Effector CD4-positive, alpha-beta T cell (primary cell): ENCODE measurements at places on chromosomes 13 and 19.

DNA sequence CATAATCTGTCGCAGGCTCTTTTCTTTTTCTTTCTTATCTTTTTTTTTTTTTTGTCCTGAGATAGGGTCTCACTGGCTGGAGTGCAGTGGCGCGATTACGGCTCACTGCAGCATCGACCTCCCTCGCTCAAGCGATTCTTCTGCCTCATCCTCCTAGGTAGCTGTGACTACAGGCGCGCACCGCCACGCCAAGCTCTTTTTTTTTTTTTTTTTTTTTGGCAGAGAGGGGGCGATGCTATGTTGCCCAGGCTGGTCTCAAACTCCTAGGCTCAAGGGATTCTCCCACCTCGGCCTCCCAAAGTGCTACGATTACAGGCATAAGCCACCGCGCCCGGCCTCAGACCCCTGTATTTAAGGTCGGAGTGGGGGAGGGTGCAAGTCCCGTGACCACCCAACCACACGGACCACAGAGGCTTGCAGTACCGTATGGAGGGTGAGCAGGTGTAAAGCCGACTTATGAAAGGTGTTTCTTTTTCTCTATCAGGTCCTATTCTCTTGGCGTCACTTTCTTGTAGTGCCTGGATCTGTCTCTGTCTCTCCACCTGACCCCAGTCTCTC, 2.0 kb downstream of the PHLDB3 start:
- no peak for DNase-seq

GRCh38 chr19:35105411-35106290, 10.0 kb upstream of the FXYD3 start:
- DNase-seq = no peak

- no peak for DNase-seq
Measured at GRCh38 chr19:43651758-43652545, 12.3 kb upstream of the CADM4 start.

DNA sequence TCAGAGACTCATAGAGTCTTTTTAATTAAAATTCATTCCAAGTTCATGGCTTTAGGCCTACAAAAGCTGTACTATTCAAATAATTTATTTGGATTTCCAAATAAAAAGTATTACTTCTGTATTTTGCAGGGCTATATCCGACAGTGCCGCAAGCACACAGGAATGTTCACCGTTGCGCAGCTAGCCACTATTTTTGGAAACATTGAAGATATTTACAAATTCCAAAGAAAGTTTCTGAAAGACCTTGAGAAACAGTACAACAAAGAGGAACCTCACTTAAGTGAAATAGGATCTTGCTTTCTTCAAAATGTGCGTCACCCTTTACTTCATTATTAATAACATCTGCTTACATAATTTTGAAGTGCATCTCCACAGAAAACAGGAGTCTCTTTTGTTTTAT, 20.5 kb upstream of the C1QTNF9 start:
- no peak for DNase-seq

DNA sequence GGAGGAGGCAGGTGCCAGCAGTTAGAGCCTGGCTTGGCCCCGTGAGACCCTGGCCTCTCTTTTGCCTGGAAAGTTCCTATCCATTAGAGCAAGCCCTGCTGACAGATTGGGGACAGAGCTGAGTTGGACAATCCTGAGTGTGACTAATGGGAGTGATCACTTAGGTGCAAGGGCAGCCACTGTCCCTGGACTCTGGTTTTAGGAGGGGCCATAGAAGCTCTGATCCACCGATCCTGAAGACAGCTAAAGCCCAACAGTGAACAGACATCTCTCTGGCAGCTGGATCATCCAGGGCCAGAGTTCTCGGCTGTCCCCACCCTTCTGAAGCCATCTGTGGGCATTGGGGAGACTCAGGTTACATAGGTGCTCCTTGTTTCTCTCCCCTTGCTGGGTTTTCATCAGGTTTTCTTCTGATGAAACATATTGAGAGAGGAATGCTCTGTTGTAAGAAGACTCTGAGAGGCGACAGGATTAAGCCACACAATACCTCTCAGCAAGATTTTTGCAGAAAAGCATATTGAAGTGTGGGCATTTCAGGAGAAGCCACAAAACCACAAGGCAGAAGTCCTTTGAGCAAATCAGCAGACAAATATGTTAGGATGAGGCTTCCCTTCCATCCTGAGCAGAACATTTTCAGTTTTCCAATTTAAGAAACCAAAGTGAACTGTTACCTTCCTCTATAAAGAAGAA, 288.0 kb upstream of the MAB21L1 start:
- no peak for DNase-seq

DNA sequence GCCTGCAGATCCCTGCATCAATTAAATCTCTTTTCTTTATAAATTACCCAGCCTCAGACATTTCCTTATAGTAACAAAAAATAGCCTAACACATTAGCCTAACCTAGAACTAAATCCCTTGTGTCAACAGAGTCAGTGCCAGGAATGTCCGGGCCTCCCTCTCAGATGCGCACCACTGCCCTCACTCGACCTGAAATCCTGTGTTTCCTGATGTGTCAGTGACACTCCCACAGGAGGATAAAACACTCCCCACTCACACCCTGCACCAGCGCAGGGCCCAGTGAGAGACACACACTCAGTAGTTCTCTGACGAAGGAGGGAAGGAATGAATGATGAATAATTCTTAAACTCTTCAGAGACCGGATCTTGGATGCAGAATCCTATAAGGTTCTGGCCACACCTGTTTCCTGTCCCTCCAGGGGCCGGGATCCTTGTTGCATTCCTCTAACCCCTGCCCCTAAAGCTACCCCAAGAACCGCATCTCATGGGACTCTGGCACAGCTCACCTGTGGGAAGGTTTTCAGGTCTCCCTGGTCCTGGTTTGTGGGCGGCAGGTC, 3.1 kb downstream of the CEACAM3 start:
- DNase-seq = no peak

DNA sequence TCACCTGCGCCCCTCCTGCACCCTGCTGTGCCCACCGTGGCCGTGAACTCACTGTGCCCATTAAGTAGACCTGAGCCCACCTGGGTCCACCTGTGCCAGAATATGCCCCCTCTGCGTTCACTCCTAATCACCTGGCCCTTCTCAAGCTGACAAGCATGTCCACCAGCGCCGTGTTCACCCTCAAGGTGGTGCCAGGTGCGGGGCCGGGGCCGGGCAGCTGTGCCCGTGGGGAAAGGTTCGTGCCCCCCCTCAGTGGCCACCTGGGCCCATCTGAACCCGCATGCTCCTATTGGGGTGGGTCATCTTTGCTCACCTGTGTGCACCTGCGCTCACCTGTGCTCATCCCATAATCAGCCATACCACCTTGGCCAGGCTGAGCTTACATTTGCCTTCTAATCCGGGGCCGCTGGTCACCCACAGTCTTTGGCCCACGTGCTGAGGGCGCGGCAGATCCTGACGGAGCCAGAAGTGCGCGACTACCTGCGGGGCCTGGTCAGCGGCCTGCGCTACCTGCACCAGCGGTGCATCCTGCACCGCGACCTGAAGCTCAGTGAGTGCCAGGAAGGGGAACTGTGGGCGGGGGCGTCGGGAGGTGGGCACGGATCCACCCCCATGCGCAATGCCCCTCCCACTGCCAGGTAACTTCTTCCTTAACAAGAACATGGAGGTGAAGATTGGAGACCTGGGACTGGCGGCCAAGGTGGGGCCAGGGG, 2.3 kb downstream of the PLK5 start:
- no peak for DNase-seq

DNA sequence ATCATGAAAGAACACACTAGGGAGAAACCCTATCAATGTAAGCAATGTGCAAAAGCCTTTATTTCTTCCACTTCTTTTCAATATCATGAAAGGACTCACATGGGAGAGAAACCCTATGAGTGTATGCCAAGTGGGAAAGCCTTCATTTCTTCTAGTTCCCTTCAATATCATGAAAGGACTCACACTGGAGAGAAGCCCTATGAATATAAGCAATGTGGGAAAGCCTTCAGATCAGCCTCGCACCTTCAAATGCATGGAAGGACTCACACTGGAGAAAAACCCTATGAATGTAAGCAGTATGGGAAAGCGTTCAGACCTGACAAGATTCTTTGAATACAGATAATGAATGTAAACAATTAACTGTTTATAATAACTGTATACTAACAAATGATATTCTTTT, 15.0 kb upstream of the ZNF439 start:
- DNase-seq = no peak

GRCh38 chr13:92187378-92187989, 789.1 kb downstream of the GPC5 start:
- no peak for DNase-seq

DNA sequence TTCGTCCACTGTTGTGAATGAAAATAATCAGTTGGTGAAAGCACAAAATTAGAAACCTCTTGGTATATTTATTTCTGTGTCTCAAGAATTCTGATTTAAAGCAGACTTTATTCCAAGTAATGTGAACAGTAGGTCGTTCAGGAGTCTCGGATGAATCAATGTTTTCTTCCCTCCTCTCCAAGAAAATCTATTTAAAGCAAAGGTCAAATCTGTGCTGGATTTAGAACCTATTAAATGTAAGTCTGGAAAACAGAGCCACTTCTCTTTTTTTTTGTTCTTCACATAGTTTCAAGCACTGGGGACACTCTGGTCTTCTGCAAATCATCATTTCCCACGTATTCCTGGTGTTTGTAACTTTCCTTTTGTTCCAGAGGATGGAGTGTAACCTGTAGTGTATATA, 312.7 kb downstream of the ATP8A2 start:
- no peak for DNase-seq

DNA sequence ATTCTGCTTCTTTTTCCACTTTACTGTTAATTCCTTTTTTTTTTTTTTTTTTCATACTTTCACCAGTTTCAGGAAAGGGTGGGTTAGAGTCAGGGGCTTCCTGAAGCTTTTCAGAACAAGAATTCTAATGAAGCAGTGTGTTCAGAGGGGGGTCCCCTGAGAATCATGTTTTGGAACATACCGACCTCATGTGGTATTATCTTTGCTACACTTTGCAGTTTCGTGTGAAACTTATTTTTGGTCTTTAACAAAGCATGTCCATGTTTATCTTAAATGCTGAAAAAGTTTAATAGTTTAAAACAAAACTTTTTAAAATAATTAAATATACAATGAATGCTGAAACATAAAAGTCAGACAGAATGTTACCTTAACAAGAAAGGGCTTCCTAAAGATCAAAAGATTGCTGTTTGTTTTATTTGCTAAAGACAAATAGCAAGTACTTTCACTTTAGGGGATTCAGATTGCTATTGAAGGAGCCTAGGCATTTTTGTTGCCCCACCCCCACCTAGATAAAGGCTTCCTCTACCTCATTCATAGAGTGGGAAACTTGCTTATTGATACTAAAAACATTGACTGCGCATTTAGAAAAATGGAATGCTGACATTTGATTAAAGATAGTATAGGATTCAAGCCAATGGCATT, 21.1 kb upstream of the POMP start:
- DNase-seq = no peak

DNA sequence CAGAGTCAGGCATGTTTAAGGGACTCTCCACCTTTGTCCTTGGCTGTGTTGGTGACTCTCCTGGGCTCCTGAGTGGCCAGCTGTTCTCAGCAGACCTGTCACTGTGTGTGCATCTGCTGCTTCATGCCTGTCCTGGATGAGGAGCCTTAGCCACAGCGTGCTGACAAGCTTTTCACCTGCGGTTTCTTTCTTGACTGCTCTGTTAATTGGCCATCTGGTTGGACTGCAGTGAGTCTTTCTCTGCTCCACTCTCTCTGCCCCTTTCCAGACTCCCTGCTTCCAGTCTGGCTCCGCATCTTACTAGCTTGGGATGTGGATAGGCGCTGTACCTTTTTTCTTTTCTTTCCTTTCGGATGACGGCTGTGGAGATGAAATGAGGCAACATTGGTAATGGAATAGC, 38.8 kb downstream of the POLR1D start:
- DNase-seq = no peak

- DNase-seq = no peak
Measured at GRCh38 chr19:31470952-31471351, 121.7 kb upstream of the TSHZ3 start.

DNA sequence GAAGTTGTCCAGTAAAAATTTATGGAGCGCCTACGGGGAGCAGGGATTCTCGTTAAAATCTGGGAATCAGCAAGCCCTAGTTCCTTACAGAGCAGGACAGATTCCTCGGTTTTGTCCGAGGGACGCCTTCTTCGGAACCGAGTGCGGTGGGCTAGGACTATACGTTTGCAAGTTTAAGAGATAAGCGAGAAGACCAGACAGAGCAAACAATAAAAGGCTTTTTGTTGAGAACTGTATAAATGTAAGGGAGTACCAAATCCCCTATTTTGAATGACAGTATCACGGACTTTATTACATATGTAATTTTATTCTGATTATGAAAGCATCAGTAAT, 971 bp upstream of the ANKRD10 start:
- no peak for DNase-seq

DNA sequence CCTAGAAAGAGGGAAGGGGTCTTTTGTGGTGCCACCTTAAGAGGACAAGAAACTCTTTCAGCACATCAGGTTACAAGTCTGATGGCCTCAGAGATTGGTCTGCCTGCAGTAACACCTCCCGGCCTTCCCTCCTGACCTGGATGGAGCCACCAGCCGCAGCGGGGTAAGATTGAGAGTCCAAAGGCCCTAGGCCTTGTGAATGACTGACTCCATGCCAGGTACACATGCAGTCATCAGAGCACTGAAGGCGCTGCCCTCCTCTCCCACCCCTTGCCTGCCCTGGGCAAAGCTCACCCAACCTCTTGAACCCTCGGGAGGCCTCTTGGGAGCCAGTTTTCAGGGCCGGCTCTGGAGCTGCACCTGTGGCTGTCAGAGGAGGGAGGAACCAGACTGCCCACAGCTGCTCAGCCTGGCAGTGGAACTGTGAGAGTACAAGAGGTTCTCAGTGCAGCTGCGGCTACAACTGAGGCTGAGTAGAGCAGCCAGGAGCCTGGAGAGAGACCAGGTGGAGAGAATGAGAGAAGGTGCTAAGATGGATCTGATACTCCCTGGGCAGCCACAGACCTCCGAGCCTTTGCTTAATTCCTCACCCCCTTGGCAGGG, 23.8 kb upstream of the C13orf42 start:
- no peak for DNase-seq
